Activated T-helper 2 cell treated with anti-CD3 and anti-CD28 coated beads, Interferon-gamma antibody, Interleukin-2, Interleukin-4, amounts not matched to agents 10 μg/mL and 5 μg/mL and 100 μg/mL, durations not matched to agents 14 hours and 24 hours and 36 hours (primary cell): ENCODE measurements at places on chromosomes 1 and 21.

DNA sequence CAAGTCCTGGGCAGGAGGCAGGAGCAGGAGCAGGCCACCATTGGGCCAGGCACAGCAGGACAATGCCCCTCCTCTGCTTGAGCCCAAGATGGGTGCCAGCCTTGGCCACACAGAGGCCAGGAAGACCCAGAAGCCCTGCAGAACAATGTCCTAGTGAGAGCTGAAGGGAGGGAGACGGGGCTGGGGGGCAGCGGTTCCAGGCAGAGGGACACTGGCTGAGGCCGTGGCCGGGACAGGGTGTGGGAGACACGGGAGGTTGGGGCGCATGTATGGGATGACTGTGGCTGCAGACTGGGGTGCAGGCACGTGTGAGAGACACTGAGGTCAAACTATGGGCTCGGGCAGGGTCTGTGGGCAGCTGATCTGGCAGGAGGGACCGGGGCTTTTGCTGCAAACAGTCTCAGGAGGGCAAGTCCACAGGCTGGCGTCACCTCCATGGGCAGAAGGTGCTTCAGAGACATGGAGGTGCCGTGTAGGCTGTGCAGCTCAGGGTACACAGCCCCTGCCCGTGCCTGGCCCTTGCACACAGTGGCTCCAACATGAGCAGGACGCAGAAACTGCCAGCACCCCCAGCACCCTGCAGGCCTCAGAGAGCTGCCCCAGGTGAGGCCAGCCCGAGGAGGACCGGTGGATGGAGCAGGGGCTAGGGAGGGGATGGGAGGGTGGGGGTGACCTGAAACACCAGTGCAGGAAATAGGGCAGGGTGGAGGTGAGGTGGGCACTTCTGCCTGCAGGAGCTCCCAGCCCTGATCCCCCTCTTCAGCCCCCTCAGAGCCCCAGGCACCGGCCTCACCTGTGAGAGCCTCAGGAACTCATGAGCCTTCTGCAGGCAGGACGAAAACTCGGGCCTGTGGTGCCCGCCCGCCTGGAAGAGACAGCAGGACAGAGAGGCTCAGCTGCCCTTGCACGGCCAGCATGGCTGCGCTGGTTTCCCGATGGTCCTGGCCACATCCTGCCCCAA lies 19.5 kb downstream of the LSS start:
- peaks cover 29% of the 10 kb centered on the region for H3K36me3 ChIP-seq
- no peak for DNase-seq
- no peaks in the 10 kb centered on the region for H3K27me3 ChIP-seq
- no peak overlapping the region for H3K27ac ChIP-seq

DNA sequence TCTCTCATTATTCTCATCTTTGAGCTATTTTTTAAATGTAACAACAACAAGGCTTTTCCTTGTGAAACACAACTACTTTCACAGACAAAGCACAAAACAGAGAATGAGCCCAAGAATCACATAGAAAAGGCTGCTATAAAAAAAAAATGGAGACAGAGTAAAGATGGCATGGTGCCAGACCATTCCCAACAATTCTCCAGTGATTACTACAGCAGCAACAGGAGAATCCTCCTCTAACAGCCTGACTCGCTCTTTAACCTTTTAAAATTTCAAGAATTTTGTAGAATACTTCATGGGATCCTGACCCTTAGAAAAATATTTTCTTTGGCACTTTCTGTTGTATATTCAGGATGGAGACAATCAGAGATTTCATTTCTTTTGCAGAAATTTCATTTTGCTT lies 3.8 kb upstream of the BCAS2 start:
- H3K4me3 ChIP-seq, result no peak overlapping the region
- no peak for DNase-seq
- H3K27ac ChIP-seq, result no peak overlapping the region

GRCh38 chr1:182122913-182123260 lies 61.4 kb upstream of the ZNF648 start:
- peaks cover 22% of the 10 kb centered on the region for H3K27me3 ChIP-seq
- H3K36me3 ChIP-seq, result no peaks in the 10 kb centered on the region
- no peak for DNase-seq

GRCh38 chr1:27368869-27369582 lies 2.3 kb upstream of the MAP3K6 start:
- DNase-seq, result no peak
- H3K4me3 ChIP-seq, result no peak overlapping the region
- H3K27ac ChIP-seq, result no peak overlapping the region
- H3K36me3 ChIP-seq, result no peaks in the 10 kb centered on the region
- peaks cover 28% of the 10 kb centered on the region for H3K4me1 ChIP-seq
- H3K27me3 ChIP-seq, result no peaks in the 10 kb centered on the region

- no peak for DNase-seq
- no peak within 1 kb of the TSS for H3K27ac ChIP-seq
- no peaks in the 10 kb centered on the region for H3K36me3 ChIP-seq
- no peak within 1 kb of the TSS for H3K4me3 ChIP-seq
These were observed at the start of gene DSCAM for GRCh38 chr21:40846587-40847411. TSS of gene DSCAM (minus strand) at chr21:40847158. CDS start at chr21:40846661, 497 bp downstream.
